NCI-H748 treated with DMSO at 0.1 percent for 48 hours (cell line): ENCODE measurements at places on chromosomes 6 and 20.

GRCh38 chr6:66825539-66825938, 1118.5 kb upstream of the EYS start:
- DNase-seq: peak; percentile 55

GRCh38 chr6:106546691-106547414, 82.4 kb downstream of the RTN4IP1 start:
- DNase-seq: peak; percentile 33

DNA sequence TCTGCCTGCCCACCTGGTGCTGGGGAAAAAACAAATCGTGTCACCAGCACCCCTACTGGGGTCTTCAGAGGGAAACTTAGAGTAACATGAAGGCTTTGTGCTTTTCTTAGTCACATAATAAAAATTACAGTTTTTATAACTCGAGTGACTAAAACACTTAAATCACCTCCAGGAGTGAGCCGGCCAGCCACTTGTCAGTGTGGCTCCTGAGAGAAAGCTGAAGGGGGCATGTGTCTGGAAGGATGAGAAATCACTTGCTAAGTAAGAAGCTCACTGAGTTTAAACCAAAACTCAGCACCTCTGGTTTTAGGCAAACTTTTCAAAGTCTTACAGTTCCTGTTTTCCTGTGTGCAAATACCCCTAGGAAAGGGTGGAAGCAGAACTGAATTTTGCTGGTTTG, 372.2 kb downstream of the CDH26 start:
- DNase-seq: no peak

GRCh38 chr20:61500791-61501321, 248.8 kb downstream of the CDH4 start:
- no peak for DNase-seq

- no peak for DNase-seq
Measured at GRCh38 chr6:155383913-155384312, 69.6 kb upstream of the TFB1M start.

GRCh38 chr6:22001396-22002027, 295.3 kb downstream of the PRL start:
- DNase-seq: no peak

DNA sequence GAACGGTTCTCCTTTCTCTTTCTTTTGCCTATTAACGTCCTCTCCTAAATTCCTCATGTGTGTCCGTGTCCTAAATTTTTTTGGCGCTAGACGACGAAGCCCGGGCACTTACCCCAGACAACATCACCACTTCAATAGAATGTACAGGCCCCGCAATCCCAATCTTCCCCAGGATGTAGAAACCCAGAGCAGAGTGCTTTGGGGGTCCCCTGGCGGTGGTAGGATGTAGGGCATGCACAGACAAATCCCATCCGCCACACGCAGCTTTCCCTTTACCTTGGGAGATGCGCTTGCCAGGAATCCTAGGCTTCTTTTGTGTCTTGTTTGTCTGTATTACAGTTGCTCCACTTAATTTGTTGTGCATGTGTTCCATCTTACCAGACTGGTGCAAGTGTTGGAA, 417.3 kb upstream of the ARID1B start:
- DNase-seq: no peak

DNA sequence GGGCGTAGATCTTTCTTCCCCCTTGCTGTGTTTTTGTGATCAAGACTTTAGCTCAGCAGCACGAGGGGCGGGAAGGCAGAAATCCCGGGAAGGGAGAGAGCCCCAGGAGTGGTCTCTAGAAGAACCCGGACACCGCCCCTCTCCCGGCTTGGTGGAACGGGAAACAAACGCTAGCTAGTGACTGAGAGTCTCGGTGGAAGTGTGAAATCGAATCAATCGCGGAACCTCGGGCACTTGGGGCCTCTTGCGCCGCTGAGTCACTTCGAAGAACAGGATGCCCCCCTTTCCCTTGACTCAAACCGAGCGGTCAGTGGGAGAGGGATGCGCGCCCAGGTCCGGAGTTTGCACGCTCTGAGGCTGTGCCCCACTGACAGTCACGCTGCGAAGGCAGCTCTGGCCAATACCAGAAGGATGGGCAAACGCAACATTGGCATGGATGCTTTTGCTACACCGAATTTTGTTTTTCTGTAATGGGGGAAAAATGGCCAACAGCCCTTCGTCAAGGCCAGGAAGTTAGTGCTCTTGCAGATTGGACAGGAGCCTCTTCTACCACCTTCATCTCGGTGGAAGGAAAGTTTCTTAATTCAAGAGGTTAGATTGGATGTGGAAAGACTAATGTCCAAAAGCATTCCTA, 1.6 kb upstream of the OLIG3 start:
- no peak for DNase-seq

GRCh38 chr6:74075323-74075722, 379.3 kb downstream of the CD109 start:
- DNase-seq: no peak

GRCh38 chr6:140830666-140831065, 1302.1 kb upstream of the GJE1 start:
- no peak for DNase-seq

DNA sequence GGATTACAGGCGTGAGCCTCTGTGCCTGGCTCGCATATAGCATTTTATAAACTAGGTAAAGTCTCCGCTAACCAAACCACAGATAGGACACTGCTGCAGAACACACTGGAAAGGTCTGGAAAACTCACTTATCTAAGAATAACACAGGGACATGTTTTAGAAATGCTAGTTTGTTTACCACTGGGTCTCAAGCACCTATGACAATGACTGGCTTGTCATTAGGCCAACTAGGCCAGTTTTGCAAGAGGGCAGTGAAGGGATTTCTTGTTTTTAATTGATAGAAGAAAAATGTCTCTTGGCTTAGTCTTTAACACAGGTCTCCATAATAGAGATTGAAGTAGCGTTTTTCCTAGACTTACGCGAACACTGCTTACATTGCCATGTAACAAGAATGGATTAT, 201.4 kb downstream of the TMEM242 start:
- DNase-seq: no peak

DNA sequence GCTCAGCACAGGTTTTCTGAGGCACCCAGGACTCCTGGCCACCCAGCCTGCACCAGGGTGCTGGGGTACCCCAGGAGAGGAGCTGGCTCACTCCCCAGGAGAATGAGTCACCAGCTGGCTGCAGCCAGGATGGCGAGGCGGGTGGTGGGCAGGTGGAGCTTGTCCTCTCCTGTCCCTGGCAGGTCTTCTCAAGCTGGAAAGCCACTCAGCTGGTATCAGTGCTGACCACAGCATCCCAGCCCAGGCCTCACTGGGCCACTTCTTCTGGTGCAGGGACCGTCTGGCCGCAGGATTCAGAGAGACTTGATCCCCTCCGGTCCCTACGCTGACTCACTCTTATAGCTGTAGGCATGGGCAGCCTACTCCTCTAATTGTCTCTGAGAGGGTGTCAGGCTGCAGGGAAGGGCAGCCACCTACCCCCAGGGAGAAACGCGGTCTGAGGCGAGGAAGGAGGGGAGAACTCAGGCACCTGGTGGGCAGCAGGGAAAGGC, 22.2 kb downstream of the TFEB start:
- no peak for DNase-seq

GRCh38 chr6:183668-184067, 108.6 kb upstream of the DUSP22 start:
- no peak for DNase-seq

GRCh38 chr6:157877573-157878438, 54.8 kb downstream of the SNX9 start:
- DNase-seq: no peak

DNA sequence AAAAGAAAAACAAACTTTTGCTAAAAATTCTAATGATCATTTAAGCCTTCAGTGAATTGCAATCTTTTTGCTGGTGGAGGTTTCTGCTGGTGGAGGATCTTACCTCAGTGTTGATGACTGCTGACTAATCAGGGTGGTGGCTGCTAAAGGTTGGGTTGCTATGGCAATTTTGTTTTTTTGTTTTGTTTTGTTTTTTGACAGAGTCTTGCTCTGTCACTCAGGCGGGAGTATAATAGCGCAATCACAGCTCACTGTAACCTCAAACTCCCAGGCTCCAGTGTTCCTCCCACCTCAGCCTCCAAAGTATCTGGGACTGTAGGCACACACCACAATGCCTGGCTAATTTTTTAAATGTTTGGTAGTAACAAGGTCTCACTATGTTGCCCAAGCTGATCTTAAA, 94.7 kb downstream of the ANKRD6 start:
- no peak for DNase-seq

DNA sequence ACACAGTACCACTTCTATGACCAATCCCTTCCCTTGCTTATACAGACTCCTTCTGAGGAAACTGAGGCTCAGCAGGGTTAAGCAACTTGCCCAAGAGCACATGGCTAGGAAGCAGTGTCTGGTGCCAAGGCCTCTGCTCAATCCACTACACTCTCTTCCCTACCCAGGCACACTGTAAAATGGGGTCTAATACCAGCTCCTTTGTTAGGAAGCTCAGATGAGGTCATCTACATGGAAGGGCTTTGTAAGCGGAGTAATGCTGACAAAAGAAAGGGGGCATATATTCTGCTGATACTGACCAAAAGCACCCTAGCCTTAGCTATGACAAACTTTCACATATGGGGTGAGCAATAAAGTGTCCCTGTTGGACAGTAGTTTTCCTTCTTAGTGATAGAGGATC, 9.1 kb downstream of the TRIM26 start:
- DNase-seq: no peak

- DNase-seq: no peak
Measured at GRCh38 chr6:148905901-148906300, 159.1 kb downstream of the UST start.

- DNase-seq: peak; percentile 88
Measured at GRCh38 chr6:136600818-136601217, 50.6 kb upstream of the MAP7 start.

- no peak for DNase-seq
Measured at GRCh38 chr6:136751522-136751956, 40.7 kb downstream of the MAP3K5 start.

GRCh38 chr6:21823371-21823770, 229.8 kb downstream of the SOX4 start:
- DNase-seq: no peak

DNA sequence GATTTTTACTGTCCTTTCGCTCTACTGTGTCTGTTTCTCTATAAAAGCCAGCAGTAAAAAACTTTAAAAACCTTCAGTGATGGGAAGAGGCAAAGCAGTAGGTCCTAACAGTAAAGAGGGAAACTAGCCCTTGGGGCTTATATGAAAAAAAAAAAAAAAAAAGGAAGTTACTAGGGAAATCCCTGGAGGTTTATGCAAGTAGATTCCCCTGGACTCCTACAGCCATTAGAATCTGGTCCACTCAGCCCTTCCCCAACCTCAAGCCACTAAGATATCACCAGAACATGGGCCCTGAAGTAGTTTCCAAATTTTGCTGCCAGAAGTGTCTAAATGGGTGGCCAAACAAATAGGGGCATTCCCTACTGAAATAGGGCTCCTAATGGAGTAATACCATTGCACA, 70.5 kb upstream of the HINT3 start:
- DNase-seq: no peak

DNA sequence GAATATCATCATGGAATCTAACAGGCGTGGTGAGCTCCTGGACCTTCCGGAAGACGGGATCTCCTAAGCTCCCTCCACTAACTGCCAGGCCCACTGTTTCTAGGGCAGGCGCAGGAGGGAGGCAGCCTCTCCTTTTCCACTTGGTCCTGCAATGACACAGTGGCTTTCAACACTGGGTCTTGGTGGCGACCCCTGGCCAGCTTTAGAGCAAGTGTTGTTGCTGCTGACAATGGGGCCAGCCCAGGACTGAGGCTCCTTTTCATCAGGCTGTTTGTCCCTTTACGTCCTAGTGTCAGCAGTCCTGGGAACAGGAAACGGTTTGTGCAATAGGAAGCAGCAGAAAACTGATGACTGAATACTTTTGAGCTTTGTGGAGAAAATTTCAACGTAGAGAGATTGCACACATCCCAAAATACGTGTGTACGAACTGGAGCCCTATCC, 9.7 kb upstream of the QKI start:
- no peak for DNase-seq

GRCh38 chr20:14193885-14194284, 143.5 kb downstream of the FLRT3 start:
- no peak for DNase-seq
